COLO829 (cell line): ENCODE measurements at places on chromosomes 1 and 21.

- no peak for DNase-seq
Observed at GRCh38 chr1:204177133-204177532, 11.0 kb upstream of the REN start.

DNA sequence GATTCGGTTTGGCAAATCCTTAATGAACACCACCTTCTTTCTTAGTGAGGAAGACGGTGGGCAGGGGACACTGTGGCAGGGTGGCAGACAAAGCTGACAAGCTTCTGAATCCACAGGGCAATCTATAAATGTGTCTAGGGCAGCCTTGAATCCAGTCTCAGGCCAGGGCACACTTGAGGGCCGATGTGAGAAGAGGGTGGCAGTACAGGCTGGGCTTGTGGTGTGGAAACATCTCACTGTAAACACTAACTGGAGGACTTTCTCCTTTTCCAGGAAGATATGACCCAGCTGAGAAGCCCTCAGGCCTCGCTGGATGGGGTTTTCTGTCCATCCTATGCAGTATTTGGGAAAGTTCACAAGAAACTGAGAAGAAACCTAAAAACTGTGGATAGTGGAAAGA lies 46.5 kb downstream of the PKP1 start:
- no peak for DNase-seq

GRCh38 chr1:10781137-10781536 lies 15.3 kb downstream of the CASZ1 start:
- no peak for DNase-seq

GRCh38 chr1:154720328-154721297 lies 112.6 kb upstream of the ADAR start:
- DNase-seq: peak; percentile 76

GRCh38 chr1:38169121-38169520 lies 122.5 kb upstream of the POU3F1 start:
- DNase-seq: no peak

GRCh38 chr1:68101829-68102228 lies 51.4 kb upstream of the DIRAS3 start:
- no peak for DNase-seq

GRCh38 chr1:25891606-25892005 lies 14.6 kb downstream of the STMN1 start:
- DNase-seq: no peak

DNA sequence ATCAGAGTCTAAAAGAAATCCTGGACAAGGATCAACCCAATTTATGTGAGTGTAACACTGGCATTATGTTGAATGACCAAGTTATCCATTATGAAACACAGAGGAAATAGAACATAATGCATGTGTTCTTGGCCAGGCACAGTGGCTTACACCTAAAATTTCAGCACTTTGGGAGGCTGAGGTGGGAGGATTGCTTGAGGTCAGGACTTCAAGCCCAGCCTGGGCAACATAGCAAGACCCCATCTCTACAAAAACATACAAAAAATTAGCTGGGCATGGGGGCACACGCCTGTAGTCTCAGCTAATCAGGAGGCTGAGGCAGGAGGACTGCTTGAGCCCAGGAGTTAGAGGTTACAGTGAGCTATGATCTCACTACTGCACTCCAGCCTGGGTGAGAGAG lies 129.8 kb downstream of the ZZZ3 start:
- DNase-seq: no peak

- no peak for DNase-seq
Observed at GRCh38 chr1:171939740-171940139, 98.4 kb downstream of the DNM3 start.

- DNase-seq: no peak
Observed at GRCh38 chr1:110112656-110113055, 413 bp downstream of the UBL4B start.

DNA sequence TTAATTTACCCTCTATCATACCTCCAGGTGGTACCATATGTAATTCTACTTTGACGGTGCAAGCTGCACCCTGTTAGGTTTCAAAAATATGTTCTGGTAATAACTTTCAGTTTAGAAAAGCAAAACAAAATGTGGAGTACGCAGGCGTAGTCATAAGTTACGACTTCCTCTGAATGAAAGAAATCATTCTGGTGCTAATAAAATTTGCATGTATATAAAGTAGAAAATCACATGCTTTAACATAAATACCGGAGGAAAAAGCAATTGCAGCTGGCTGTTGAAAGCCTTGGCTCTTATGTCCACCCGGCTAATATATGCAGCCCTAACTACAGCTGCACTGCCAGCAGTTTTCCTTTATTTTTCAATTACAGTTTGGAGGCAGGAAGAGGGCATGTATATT lies 65.2 kb upstream of the TMPRSS15 start:
- no peak for DNase-seq

GRCh38 chr1:33698361-33699035 lies 165.4 kb upstream of the HMGB4 start:
- no peak for DNase-seq

GRCh38 chr1:116311756-116312680 lies 61.0 kb upstream of the ATP1A1 start:
- no peak for DNase-seq

DNA sequence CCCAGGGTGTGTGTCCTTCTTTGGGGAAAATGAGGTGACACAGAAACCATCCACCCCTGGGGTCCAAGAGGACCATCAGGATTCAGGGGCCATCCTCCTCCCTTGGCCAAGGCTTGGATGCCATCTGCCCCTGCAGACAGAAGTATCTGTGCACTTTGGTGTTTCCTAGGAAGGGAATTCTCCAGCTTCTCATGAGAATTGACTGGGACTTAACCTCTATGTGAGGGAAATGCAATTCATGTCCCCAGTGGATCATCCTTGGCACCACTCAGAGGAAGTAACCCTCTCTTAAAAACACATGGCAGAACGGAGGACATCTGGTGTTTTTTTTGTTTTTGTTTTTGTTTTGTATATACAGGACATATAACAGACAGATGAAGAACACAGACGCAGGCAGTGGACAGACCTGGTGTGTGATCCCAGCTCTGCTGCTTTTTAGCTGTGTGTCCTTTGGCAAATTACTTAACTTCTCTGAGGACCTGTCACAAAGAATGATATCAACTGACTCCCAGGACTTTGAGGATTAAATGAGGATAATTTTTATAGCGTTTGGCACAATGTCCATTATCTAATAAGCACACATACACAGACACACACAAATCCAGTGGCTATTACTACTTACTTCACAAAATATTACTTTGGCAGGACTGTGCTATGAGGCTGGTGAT lies 3.8 kb downstream of the TNN start:
- no peak for DNase-seq

- no peak for DNase-seq
Observed at GRCh38 chr1:85027242-85027983, 20.9 kb downstream of the MCOLN3 start.

DNA sequence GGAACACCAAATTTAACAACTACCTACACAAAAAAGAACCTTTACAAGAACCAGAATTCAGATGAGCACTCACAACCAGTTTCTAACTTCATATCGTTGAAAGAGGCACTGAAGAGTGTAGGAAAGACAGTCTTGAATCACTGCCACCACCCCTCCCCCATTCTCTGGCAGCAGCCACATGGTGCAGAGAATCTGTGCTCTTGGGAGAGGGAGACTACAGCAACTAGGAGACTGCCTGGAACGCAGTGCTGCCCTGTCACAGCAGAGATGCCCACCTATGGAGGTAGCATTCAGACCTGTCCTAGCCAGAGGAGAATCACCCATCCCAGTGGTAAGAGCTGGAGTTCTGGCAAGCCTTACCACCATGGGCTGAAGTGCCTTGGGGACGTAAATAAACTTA lies 7.3 kb downstream of the CCN1 start:
- no peak for DNase-seq

DNA sequence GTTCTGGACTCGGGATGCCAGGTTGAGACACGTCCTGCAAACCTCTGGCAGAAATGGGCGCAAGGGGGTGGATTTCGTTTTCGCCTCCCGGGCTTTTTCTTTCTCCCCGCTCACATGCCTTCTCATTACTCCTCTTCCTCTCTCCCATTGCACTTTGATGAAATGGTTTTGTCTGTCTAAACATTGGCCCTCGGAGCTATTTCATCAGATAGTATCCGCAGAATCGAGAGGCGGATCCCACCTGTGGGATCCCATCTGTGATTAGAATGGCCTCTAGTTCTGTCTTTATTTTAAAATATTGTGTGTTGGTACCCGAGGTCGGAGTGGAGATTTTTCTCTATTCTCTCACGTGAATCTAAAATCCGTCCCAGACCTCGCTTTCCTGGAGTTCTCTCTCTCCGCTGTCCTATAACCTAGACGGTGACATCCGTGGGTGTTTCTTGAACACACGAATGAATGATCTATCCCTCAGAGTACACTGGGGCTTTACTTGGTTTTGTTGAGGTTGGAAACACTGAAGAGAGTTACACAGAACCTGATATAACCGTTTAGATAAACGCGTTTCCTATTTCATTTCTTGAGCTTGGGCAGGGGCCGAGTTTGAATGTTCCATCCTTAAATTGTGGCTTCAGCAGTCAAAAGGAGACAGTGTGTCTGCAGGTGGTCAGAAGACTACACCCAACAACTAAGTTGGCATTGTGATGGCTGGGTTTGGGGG lies 2.0 kb downstream of the EDARADD start:
- no peak for DNase-seq

GRCh38 chr1:112040891-112041740 lies 51.6 kb upstream of the KCND3 start:
- DNase-seq: no peak

GRCh38 chr1:203271962-203272632 lies 33.2 kb upstream of the BTG2 start:
- DNase-seq: no peak

DNA sequence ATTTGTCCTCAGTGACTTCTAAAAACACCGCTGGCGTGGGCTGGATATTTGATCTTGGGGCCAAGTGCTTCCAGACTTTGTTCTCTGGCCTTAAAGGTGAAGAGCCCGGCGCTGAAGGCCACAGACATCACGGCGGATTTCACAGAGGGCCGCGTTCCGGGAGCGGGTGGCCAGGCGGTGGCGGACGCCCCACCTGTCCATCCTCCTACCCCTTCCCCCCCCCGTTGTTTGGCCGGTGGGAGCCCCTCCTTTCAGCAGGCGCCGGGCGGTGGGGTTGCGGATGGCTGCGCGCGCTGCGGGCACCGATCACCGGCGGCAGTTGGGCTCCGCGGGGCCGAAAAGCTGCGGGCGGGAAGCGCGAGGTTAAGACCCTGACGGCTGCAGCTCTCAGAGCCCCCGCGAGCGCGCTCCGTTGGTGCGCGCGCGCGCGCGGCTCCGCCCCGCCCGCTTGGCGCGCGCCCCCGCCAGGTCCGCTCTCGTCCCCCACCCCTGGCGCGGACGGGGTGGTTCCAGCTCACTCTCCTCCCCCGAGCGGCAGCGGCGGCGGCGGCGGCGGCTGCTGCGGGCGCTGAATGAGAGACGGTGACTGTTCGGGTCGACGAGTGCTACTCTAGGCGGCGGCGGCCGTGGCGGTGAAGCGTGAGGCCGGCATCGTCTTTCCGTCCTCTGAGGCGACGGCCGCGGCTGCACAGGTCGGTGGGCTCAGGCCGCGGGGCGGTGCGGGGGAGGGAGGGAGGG lies at the start of gene RALGPS2:
TSS of gene RALGPS2 (plus strand) at position 517 of the 738 bp plus-strand sequence. CDS start 51,521 bp downstream, outside the sequence.
- DNase-seq: peak; percentile 56

DNA sequence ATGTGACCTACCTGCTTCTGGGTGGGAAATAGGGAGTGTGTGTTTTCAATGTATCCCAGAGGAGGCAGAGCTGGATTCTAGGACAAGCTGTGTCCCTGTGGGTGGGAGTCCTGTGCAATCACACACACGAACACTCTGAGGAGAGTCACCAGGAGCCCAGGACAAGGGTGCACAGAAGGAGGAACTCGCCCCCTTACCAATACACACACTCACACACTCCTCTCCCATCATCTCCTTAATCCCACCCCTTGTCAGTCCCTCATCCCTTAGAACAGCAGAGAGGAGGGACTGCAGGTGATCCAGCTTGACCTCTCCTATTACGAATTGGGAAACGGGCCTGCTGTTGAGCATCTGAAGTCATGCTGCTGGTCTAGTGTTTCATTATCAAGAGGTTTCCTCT lies 8.5 kb upstream of the MYBPHL start:
- DNase-seq: no peak

DNA sequence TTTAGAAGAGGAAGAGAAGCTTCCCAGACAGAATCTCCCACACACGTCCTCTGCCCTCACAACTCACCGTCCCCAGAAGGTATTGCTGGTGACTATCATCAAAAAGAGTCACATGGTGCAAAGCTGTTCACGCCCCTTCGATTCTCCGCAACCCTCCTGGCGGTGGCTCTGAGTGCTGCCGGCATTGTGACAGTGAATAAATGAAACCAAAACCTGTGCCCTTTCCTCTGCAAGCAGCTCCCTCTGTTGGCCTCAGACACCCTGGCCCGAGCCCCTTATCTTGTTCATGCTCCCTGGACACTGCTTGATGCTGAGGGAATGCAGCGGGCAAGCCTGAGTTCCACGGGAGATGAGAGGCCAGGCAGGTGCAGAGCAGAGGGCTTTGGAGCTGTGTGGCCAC lies 510.3 kb downstream of the NPHP4 start:
- no peak for DNase-seq

DNA sequence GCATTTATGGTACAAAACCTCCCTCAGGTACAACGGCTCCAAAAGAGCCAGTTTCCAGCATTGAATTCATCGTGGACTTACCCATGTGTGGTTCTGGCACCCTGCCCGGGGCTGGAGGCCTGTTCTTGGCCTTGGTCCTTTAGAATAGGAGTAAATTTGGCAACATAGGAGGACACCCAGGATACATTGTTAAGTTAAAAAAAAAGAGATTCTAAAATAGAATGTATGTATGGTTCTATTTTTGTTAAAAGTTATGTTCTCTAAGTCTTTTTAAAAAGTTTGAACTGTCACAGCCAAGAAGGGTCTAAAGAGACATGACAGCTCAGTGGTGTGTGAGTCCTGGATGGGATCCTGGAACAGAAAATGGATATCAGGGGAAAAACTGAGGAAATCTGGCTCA lies 25.9 kb downstream of the EPHX1 start:
- DNase-seq: no peak

GRCh38 chr1:206555473-206555935 lies 48.2 kb downstream of the RASSF5 start:
- no peak for DNase-seq

DNA sequence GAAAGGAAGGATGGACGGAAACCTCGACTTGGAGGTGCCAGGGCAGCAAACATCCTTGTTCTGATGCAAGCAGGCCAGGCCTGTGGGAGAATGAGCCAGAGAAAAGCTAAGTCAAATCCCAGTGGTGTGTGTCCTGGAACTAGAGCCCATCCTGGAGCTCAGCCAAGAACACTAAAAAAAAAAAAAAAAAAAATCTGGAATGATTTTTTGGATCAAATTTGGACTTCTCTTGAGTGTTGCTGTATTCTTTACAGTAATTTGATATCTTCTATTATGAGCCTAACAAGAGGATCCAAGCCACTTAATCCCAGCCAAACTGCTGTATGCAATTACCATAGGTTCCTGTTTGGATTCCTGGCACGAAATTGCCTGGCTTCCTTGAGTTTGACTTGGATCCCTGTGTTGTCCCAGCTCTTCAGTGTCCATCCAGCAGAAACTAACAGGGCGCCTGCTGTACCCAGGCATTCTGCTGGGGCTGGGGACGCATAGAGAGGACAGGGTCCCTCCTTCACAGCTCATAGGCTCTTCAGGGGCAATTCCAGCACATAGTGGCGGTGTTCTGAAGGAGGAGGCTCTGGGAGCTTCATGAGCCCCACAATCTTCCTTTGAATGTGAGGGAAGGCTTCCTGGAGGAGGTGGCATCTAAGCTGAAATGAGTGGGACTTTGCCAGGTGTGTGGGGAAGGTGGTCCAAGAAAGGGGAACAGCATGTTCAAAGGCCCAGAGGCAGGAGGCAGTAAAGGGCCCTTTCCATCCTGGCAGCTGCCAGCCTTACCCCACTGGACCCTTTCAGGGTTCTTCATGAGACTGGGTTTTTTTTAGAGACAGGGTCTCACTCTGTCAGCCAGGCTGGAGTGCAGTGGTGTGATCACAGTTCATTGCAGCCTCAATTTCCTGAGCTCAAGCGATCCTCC lies 24.7 kb downstream of the EPHX1 start:
- DNase-seq: no peak
